ENCODE measurements at places on chromosomes 16 and 17.
A peak's percentile ranks its signal among the peaks of the same experiment; 100 is the strongest.

DNA sequence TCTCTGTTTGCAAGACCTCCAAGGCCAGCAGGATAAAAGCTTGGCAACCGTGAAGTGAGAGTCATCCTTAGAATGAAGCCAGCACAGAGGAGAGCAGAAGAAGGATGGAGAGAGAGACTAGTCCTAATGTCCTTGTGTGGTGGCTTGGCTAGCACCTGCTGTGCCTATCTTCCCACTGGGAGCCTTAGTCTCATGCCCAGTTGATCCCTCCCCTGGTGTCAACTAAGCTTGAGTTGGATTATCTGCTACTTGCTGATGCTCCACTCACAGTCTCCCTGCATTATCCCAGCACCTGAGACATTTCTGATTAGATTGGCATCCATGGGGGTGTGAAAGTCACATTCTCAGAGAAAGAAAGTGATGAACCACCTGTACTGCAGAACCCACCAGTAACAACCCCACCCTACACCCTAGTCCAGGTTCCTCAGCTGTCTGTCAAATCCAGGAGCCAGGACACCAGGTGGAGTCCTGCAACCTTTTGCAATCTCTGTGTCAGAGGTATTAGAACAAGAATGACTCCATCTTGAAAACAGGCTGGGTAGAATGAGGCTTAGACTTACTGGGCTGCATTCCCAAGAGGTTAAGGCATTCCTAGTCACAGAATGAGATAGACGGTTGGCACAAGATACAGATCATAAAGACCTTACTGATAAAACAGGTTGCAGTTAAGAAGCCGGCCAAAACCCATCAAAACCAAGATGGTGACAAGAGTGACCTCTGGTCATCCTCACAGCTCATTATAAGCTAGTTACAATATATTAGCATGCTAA is 460.2 kb upstream of the C16orf82 start:
- no peak for DNase-seq

DNA sequence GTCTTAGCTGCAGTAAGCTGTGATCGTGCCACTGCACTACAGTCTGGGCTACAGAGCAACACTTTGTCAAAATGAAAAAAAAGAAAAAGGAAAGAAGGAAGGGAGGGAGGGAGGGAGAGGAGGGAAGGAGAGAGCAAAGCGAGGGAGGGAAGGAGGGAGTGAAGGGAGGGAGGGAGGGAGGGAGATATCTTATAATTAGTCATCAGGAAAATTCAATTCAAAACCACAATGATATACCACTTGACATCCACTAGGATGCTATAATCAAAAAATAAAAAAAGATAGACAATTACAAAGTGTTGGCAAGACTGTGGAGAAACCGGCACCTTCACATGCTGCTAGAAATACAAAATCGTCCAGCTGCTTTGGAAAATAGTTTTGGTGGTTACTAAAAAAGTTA is 93.8 kb downstream of the CDC27 start:
- DNase-seq = no peak

- no peak for DNase-seq
Measured at GRCh38 chr16:12240036-12240435, 263.5 kb downstream of the SNX29 start.

- no peak for DNase-seq
Measured at GRCh38 chr16:11050944-11051343, 106.6 kb downstream of the CLEC16A start.

DNA sequence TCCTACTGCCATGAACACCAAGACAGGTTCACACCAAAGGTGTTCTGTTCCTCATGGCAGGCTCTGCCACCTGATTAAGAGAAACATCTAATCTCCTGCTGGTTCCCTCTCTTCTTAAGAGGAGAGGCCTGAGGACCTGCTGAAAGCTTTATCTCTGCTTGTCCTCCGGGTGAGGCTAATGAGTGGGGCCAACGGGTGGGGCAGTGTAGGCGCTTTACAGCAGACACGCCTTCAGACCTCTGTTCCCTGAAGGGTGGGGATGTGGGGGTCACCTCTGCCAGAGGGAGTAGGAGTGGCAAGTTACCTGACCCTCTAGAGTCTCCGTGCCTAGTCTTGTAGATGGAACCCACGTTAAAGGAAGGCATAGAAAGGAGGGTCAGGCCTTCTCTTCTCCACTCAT is 4.2 kb upstream of the MRM1 start:
- no peak for DNase-seq

DNA sequence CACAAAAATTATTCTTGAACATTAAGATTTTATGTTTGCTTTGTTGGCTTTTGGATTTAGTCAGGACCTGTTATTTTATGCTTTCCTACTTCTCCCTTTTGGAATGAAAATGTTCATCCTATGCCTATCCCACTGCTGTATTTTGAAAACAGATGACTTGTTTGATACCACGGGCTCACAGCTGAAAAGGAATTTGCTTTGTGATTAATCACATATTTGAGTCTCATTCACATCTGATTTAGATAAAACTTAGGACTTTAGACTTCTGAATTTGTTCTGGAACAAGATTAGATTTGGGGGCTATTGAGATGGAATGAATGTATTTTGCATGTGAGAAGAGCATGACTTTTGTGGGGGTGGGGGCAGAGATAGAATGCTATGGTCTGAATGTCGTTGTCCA is 1012.6 kb downstream of the CDH11 start:
- no peak for DNase-seq

DNA sequence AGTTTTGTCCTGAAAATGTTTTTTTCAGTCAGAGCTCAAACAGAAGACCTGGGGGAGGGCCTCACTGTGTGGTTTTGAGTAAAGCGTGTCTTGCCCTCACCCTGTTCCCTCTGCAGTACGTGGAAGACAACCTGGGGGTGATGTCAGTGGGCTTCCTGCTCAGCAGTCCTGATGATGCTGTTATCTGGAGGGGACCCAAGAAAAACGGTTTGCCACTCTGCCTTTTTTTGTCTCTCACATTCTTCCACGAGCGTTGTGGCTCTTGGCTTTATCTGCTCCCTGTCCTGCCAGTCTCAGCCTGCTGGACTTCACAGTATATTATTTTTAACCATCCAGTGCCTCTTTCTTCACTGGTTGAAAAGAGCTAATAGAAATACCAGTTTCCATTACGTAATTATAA is 12.9 kb downstream of the NUBP1 start:
- DNase-seq = no peak

DNA sequence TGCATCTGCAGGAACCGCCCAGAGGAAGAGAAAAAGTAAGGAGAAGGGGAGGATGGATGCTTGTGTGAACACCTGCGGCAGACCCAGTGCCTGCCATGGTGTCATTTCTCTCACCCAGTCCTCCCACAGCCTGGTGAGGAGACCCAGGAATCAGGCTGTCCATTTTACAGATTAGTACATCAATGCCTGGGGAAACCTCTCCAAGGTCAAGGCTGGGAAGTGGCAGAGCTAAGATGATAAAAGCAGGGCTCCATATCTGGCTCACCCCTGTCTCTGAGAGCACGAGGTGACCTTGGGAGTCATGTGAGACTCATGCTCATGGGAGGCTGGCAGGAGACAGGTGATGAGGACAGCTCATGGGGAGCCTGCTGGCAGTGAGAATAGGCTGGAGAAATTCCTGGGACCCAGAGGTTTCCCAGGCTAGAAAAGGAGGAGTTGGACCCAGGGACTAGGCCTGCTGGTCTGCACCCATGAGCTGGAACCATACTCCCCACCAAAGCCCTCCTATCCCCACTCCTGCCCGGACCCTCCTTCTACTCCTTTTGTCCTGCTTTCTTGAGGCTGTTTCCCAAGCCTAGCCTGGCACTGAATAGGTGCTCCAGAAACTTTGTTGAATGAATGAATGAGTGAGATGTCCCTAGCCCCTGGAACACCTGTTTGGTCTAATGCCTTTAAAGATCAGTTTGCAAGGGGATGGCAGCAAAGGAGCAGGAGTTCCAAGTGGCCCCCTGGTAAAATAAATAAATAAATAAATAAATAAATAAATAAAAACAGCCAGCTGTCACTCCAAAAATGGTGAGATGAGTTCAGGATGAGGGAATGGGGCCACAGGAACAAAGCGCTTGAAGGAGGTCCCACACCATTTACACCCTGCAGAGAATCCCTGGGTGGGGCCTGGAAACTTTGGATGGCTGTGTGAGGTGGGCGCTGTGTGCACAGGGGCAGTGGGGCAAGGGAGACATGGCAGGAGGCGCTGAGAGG is 1.6 kb downstream of the ZNF629 start:
- no peak for DNase-seq

- DNase-seq = no peak
Measured at GRCh38 chr17:45440161-45440778, 7.6 kb upstream of the ARHGAP27 start.

DNA sequence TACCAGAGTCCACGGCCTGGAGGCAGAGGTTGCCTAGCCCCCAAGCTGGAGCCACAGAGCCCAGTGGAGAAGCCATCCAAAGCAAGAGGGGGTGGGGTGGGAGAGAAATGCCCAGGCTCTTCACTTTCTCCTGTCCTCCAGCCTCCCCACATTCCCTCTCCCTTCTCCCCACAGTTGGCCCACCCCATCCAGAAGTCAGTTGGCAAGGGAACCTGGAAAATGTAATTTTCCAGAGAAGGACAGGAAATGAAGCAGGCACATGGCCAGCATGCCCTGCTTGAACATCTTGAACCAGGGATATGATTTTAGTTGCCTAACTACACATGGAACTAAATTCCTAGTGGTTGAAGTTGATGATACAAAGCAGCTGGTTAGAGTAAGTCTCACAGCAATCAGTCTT is 73.3 kb upstream of the IRX6 start:
- no peak for DNase-seq

- DNase-seq = peak; percentile 84
Measured at GRCh38 chr17:43597624-43598356, 51.6 kb upstream of the ETV4 start.

DNA sequence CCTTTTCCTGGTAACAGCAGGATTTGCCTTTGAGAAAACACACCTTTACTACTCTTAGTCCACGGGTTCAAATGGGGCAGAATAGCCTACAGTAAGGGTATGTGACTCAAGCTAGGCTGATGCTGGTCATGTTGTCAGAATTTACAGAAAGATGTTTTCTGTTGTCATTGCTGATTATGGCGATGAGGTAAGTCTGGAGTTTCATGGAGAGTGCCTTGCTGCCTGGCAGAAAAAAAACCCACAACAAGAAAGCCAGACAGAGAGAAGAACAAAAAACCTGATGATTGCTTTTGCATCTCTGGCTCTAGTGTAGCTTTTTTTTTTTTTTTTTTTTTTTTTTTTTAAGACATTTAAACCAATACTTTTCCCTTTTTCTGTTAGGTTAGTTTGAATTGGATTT is 47.9 kb downstream of the SLC6A4 start:
- no peak for DNase-seq

GRCh38 chr17:42188749-42189650 is 3.7 kb upstream of the HCRT start:
- DNase-seq = no peak

- DNase-seq = no peak
Measured at GRCh38 chr16:50275428-50276325, 9.3 kb downstream of the ADCY7 start.

- no peak for DNase-seq
Measured at GRCh38 chr17:63433746-63434591, 12.1 kb downstream of the CYB561 start.

- no peak for DNase-seq
Measured at GRCh38 chr17:199806-200545, 18.5 kb upstream of the DOC2B start.

- no peak for DNase-seq
Measured at GRCh38 chr16:17461951-17462729, 8.6 kb downstream of the XYLT1 start.

GRCh38 chr16:57356547-57356946 is 2.0 kb upstream of the CCL22 start:
- no peak for DNase-seq

- DNase-seq = no peak
Measured at GRCh38 chr17:38606646-38607611, 1.2 kb upstream of the SRCIN1 start.

- no peak for DNase-seq
Measured at GRCh38 chr17:40291281-40291664, 3.6 kb downstream of the CDC6 start.

DNA sequence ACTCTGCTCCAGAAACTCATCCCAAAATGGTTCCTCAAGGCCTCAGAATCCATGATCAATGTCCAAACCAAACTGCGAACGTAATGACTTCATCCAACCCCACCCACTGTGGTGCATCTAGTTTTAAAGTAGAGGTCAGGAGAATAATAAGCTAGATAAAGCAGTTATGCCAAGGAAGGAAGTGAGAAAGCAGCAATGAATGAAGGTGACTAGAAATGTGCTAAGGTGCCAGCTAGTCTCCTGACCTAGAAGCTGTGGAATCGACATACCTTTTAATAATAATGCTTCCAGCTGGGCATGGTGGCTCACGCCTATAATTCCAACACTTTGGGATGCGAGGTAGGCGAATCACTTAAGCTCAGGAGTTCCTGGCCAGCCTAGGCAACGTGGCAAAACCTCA is 99.2 kb downstream of the SMG6 start:
- DNase-seq = no peak

DNA sequence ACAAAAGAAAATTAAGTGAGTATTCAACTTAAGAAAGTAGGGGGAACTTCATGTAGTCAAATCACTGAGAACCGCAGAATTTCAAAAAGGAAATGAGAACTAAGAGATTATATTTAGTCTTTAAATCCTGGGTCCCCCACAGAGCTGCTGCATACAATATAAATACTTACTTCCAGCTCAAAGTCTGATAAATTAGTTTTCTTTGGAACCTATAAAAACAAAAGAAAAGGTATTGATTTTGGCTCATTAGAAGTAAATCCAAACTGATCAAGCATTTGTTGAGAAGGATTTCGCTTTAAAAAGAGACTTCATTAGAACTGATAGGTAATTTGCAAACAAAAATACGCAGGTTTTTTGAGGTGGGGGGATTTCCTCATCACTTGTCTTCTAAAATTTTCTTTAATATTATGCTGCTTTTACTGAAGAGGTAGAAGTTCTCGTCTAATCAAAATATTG is 21.9 kb downstream of the PARN start:
- DNase-seq = no peak

DNA sequence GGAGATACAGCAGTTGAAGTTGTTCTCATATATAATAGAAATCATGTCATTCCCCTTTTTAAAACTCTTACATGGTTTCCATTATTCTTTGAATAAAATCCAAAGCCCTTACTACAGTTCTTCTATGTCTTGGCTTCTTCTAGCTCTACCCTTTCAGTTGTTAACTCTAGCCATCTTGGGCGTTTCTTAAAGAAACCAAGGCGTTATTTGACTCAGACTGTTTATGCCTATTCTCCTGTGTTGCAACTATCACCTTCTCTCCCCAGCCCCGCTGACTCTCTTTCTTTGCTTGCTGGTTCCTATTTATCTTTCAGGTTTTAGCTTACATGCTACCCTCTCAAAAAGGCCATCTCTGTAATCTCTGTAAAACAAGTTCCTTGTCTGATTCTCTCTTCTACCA is 32.7 kb downstream of the NFATC3 start:
- no peak for DNase-seq
